Neural crest cell (in vitro differentiated cells): ENCODE measurements at places on chromosomes 1 and 21. TPM values are rescaled to one million over a fixed set of nuclear protein-coding genes. Genes with fewer than 3 reads are reported as not detected.

The FCN3 gene
- total RNA-seq = not detected in 2 replicates

DNA sequence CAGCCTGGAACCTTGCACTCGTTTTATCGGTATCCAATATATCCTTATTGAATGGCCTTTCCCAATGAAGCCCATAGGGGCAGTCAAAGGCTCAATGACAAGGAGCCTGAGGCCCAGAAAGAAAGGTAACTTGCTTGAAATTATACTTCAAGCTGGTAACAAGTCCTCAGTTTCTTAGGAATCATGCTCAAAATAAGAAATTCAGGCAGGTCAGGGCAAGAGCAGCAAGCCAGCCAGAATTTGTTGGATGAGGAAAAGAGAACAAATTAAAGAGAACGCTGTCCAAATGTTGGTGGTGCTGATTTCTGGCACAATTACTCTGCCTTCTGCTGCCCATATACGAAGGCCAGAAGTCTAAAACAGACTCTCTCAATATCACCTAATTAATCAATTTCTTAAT is 77.6 kb downstream of the DDX20 start:
- DNase-seq = no peak

DNA sequence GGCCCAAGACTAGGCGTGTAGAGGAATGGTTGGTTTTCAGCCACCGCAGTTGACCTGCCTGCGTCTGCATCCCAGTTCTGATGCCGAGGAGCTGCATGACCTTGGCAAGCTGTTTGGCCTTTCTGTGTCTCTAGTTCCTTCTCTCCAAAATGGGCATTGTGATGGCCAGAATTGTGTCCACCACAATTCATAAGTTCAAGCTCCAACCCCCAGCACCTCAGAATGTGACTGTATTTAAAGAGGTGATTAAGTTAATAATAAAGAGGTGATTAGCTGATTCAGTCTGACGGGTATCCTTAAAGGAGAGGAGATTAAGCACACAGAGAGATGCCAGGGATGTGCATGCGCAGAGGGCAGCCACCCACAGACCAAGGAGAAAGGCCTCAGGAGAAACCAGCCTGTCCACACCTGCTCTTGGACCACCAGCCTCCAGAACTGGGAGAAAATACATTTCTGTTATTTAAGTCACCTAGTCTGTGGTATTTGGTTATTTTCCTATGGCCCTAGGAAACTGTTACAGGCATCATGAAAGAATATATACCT is 28.5 kb downstream of the MAB21L3 start:
- DNase-seq = no peak

DNA sequence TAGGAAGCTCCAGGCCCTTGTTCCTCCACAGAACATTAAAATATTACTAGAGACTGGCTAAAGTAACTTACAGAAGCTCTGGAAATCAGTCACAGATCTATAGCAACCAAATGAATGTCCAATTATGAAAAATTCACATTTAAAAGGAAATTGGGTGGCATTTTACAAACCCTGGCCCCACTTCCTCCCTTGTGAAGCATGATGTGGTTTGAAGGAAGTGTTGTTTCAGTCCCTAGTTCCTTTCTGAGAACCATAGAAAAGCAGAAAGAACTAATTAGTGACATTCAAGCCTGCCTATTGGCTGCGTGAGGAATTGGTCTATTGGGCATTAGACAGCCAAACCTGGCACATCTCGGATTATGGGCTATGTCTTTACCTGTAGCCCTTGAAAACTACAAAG is 649.7 kb upstream of the NEGR1 start:
- DNase-seq = no peak

- DNase-seq = no peak
These were observed 88.9 kb upstream of the HAO2 start for GRCh38 chr1:119279456-119280381.

GRCh38 chr1:203692565-203693470 is 66.2 kb downstream of the ATP2B4 start:
- no peak for DNase-seq

GRCh38 chr1:207036865-207037264 is 4.3 kb upstream of the C1orf116 start:
- no peak for DNase-seq

- no peak for DNase-seq
These were observed 28.0 kb downstream of the LYPLAL1 start for GRCh38 chr1:219201656-219202055.

- no peak for DNase-seq
These were observed 53.5 kb upstream of the PRDM2 start for GRCh38 chr1:13646521-13646920.

- no peak for DNase-seq
These were observed 96.5 kb upstream of the EXO1 start for GRCh38 chr1:241751524-241751923.

DNA sequence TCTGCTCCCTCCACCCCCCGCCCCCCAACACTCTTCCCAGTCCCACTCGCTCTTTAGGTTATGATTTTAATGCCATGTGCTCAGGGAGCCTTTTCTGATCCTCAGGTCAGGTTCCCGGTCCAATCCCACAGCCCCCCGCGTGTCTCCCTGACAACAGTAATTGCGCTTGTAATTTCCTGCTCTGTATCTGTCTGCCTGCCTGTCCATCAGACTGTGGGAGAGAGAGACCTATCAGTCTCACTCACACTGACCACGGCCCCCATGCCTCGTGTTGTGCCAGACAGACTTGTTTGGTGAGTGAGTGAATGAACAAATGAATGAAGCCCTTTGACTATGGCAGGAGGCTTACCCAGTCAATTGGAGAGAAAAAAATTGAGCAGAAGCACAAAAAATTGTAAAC is 50.8 kb upstream of the ECE1 start:
- DNase-seq = no peak

- DNase-seq = no peak
These were observed 1.4 kb downstream of the LHX4 start for GRCh38 chr1:180231506-180231921.

DNA sequence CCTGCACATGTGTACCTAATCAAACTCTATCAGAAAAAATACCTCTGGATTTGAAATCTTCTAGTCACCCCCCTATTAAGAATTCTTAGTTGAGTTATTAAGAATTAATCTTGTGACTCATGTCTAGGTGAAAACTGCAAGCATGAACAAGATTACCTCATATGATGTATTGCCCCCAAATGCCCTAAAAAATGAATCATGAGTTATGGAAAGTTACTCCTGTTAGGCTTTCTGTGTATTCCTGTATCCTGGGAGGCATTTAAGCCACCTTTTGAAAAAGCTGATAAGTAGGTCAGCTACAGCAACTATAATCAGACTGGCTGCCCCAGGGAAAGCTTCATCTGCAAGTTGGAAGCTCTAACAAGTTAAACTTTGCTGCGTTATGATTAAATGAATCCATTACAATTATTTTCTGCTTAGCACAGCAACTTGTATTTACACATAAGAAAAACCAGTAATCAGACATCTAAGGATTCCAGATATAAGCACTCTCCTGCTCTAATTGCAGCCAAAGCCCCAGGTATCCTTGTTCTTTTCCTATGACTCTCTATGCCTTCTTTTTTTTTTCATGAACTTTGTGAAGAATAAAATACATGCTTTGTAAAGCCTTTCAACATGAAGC is 147.7 kb downstream of the NTPCR start:
- no peak for DNase-seq

DNA sequence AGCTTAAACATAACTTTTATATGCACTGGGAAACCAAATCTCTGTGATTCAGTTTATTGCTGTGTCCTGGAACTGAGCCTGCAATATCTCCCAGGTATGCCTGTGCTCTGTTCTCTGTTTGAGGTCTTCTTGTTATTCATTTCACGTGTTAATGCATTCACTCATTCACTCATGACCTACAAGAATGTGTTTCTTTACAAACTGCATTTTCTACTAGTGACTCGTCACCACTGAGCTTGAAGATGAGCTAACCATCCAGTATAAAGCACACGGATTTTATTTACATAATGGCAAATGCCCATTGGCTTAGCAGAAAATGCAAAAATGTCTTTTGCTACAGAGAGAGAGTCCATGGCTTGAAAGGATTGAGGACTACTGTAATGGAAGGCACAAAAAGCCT is 75.0 kb upstream of the DUSP10 start:
- DNase-seq = no peak

DNA sequence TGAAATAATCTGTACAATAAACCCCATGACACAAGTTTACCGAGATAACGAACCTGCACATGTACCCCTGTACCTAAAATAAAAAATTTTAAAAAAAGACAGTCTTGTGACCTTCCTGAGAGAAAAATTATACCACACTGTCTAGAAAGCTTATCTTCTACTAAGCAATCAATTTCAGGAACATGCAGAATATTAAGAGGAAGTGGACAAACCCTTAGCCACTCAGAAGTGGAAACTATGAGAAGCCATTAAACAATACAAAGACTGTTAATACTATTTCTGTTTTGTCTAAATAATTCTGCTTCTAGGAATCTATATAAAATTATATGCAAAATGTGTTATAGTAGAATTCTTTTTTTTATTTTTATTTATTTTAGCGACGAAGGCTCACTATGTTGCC is 93.9 kb downstream of the ADAMTS1 start:
- DNase-seq = no peak

- peak; percentile 5 for DNase-seq
These were observed 380.8 kb downstream of the HHIPL2 start for GRCh38 chr1:222167111-222167510.

DNA sequence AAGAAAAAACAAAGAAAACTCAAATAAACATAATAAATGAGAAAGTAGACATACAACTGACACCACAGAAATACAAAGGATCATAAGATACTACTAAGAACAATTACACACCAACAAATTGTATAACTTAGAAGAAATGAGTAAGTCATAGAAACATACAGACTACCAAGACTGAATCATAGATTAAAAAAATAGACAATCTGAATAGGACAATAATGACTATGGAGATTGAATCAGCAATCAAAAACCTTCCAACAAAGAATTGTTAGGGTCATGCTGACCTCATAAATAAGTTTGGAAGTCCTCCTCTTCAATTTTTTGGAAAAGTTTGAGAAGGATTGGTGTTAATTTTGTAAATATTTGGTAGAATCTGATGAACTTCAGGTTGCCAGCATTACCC is 159.0 kb downstream of the PTBP2 start:
- DNase-seq = no peak

GRCh38 chr1:17404034-17404684 is 32.2 kb downstream of the PADI6 start:
- no peak for DNase-seq
